ENCODE measurements at places on chromosomes 7 and 10.

DNA sequence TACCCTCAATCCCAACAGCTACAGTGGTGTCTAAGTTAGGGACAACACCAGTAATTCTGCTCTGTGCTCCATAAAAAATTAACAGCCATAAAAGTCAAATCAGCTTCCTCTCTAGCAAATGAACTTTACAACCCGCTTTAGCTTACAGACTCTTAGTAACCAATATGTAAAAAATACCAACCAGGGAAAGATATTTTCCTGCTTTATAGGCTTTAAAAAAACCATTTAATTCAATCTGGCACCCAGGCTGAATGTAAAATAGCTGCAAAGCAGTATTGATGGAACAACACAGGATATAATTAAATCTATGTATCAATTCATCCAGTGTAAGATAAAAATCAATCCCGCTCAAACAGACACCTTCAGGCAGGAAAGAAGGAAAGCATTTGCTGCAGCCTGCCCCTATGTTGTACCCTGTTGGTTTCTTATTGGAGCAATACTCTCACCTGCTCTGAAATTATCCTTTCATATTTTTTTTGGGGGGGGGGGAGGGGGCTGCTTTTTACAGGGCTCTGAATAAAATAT is 98.6 kb downstream of the NXPH1 start:
- DNase-seq, result no peak

- no peak for DNase-seq
Measured at GRCh38 chr7:156234192-156234591, 406.4 kb upstream of the RNF32 start.

DNA sequence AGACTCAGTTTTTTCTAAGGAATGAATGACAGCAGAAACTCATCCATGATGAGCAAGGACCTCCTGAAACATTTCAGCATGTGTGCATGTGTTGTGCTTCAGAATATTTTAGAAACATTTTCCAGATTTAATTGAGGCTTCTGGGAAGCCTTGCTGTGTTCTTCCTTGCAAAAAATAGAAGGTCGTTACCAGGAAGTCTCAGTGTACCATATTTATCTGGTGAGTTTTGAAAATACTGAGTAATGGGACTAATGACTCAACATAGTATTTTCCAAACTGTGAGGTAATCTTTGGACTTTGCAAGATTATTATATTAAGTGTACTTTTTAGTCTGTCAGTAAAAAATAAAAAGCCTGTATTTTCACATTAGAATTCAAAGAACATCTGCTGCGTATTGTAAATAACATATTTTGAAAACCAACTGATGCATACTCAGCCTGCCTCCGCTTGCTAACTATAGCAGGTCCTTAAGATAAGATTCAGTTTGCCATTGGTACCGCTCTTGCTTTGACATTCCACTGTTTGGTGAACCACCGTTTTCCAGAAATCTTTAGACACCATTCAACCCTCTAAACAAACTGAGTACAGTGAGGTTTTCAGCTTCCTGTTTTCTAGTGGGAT is 739.6 kb upstream of the GALNT17 start:
- no peak for DNase-seq

- DNase-seq, result no peak
Measured at GRCh38 chr7:35701287-35701900, 6.5 kb upstream of the HERPUD2 start.

GRCh38 chr7:51577390-51577789 is 260.8 kb upstream of the COBL start:
- no peak for DNase-seq

DNA sequence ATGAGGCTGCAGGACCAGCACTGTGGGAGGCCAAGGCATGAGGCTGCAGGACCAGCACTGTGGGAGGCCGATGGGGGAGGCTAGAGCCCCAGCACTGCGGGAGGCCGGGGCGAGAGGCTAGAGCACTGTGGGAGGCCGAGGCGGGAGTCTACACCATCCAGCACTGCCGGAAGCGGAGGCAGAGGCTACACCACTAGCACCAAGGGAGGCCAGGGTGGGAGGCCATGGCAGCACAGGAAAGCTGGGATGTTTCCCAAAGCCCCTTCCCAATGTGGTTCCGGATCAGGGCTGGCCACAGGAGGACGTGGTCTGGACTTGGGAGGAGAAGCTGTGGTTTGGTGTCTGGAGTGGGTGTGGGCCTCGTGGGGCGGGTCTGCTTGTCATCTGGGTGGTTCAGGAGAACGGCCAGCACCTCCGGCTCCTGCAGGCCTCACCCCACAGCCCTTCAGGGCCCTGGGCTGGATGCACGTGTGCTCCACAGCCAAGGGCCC is 43.6 kb downstream of the PDGFA start:
- no peak for DNase-seq

DNA sequence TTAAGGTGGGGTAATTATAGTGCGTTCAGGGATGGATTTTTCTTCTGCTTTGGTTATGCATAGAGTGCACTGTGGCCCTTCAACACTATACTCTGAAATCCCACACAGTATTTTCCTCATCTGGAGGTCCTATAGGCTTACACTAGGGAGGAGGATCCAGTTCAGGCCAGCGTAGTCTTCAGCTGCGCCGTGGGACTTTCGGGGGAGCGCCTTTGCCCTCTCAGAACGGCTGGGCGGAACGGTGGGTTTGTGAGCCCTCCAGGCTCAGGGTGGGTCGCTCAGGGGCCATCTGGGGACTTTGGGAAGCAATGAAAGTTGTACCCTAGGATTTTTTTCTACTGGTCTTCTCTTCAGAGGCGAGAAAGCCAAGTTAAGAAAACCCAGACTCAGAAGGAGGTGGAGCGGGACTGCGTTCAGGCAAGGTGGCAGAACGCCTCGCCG is 652 bp upstream of the VPS26A start:
- no peak for DNase-seq

DNA sequence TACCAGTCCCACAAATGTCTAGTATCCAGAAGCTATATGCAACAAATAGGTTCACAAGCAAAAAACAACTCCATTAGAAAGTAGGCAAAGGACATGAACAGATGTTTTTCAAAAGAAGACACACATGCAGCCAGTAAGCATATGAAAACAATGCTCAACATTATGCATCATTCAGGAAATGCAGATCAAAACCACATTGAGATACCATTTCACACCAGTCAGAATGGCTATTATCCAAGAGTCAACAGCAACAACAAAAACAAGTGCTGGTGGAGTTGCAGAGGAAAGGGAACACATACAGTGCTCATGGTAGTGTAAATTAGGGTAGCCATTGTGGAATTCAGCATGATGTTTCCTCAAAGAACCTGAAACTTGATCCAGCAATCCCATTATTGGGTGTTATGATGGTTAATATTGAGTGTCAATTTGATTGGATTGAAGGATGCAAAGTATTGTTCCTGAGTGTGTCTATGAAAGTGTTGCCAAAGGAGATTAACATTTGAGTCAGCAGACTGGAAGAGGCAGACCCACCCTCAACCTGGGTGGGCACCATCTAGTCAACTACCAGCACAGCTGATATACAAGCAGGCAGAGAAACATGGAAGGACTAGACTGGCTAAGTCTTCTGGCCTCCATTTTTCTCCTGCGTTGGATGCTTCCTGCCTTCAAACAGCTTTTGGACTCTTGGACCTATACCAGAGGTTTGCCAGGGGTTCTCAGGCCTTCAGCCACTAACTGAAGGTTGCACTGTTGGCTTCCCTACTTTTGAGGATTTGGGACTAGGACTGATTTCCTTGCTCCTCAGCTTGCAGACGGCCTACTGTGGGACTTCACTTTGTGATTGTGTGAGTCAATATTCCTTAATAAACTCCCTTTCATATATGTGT is 218.4 kb upstream of the SEMA3D start:
- DNase-seq, result no peak

GRCh38 chr7:96122746-96123145 is 199.2 kb downstream of the SLC25A13 start:
- DNase-seq, result no peak

DNA sequence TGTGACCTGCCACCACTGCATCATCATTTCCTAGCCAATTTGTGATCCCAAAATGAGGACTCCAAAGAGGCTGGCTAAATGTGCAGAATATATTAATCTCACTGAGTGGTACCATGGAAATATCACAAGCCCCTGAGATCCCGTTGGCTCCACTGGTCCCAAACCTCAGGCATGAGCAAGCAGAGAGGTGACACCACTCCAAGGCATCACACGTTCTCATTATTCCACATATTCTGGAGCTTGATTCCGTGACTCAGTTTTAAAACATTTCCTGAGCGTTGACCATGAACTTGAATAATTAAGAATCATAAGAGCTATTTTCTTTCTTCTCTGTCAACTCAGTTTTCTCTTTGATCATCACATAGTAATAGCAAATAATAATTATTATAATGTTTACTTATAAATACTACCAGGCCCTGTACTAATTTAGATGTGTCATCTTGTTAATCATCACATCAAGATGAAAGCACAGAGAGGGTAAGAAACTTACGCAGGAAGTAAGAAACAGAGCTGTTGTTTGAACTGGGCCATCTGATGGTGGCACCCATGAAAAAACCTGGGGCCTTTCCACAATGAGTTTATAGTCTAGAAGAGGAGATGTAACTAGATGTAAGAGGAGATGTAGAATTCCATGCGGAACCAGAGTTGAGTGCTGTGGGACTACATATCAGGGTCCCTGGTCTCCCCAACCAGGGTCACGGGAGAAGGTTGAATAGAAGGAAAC is 3.5 kb downstream of the APBB1IP start:
- no peak for DNase-seq

DNA sequence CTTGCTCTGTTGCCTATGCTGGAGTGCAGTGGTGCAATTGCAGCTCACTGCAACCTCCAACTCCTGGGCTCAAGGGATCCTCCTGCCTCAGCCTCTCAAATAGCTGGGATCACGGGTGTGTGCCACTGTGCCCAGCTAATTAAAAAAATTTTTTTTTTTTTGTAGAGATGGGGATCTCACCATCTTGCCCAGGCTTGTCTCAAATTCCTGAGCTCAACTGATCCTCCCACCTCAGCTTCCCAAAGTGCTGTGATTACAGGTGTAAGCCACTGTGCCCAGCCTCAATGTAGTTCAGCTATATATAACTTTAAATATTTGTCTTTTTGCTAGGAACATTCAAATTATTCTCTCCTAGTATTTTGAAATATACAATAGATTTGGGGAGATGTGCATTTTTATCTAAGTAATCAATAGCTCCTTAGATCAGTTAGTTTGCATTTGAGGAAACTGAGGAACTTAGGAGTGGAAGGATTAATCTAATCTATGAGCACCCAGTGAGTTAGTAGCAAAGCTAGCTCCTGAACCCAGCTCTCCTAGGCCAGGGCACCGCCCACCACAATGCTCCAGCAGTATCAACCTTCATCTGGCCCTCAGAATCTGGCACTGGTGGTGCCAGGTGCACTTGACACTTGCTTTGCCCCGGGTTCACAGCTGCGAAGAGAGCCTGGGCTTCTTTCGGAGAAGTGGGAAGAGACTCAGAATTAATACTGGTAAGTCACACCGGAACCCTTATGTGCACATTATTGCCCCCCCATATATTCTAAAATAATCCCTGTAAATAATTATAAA is 5.9 kb upstream of the LRMDA start:
- DNase-seq, result no peak

DNA sequence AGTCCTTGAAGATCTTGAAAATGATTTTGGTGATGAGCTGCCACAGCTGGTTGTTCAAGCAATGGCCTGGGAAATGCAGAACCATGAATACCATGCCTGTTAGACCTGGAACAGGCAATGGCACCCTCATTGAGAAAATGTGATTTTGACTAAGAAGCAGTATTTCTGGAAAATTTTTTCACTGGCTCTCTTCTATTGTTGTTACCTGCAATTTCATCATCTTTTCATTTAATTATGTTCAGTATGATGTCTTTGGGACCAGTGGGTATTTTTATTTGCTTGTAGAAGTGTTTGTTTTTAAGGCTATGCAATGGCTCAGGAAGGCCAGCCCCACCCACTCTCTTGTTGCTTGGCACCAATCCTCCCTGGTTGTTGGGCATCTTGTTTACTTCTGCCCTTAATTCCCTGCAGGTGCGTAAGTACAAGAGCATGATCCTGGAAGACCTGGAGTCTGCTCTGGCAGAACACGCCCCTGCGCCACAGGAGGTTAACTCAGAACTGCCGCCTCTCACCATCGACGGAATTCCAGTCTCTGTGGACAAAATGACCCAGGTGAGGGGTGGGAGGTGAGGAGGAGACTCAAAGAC is 78.6 kb downstream of the NRF1 start:
- DNase-seq, result no peak

DNA sequence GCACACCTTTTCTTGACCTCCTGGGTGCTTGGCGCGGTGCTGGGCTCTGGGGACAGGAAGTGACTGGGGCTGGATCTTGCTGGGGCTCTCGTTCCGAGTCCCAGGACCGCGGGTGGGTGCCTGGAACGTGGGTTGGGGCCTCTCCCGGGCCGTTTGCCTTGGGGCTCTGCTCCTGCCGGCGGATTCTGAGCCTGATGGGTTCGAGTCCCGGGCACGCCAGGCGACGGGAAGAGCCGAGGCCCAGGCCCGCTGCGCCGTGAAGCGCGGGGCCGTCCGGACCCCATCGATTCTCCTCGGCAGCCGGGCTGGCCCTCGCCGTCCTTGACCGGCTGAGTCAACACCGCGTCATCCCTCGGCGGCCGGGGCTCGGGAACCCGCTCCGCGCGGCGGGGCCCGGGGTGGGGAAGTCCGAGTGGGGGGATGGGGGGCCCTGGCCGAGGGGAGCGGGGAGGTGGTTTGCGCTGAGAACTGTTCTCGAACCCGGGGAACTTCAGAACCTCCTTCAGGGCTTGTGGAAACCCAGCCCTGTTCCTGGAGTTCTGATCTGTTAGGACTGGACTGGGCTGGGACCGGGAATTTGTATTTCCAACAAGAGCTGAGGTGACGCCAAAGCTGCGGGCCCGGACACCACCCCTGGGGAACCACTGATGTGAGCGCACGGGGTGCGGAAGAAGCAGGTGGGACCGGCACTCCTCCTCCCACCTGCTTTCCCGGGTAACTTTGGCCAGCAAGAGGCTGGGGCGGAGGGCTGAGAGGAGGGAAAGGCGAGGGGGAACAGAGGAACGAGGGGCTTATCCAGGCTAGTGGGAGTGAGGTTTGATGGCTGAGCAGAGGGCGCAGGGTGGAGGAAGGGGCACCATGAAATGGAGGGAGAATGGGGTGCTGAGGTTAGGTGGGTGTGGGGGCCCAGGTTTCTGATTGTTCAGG is 6.2 kb downstream of the HHEX start:
- DNase-seq, result no peak

- no peak for DNase-seq
Measured at GRCh38 chr10:106716381-106716780, 448.1 kb downstream of the SORCS1 start.

All from T-helper 2 cell treated with Interferon-gamma antibody and Interleukin-4, amounts not matched to agents 5 μg/mL and 100 μg/mL, for 36 hours (primary cell).